ENCODE measurements at places on chromosomes 1 and 21.

- DNase-seq, result peak; percentile 16
Observed at GRCh38 chr1:244435562-244436205, 16.0 kb downstream of the ADSS2 start.

- DNase-seq, result no peak
Observed at GRCh38 chr1:93171549-93172034, 8.6 kb downstream of the TMED5 start.

- DNase-seq, result no peak
Observed at GRCh38 chr1:212127221-212127620, 91.7 kb downstream of the DTL start.

DNA sequence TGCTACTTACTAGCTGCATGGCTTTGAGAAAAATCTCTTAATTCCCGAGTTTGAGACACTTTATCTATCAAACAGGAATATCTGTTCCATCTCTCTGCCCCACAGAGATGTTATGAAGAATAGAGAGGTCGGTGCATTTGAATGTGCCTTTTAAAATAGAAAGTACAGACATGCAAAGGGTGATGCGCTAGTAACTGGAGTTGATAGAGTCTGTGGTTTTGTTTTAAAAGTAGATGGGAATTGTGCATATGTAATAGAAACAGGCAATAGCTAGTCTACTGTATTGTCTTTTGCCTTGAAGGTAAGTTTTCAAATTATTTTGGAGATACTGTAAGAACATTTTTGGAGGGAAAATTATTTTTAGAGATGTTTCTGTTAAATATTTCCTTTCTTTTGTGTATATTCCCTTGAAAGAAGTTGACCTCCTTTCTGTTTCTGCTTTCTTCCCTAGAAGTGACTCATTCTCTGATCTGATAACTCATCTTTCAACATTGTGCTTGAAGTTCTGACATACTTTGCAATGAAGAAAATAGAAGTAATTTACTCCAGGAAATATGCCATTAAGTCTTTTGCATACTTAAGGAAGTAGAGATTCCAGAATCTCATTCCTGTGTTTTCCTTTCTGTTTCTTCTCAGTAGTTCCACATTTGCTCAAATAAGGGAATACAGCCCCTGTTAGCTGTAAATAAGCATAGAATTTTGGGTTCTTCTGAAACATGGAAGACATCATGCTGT, 151.6 kb downstream of the SDCCAG8 start:
- peak; percentile 78 for DNase-seq

DNA sequence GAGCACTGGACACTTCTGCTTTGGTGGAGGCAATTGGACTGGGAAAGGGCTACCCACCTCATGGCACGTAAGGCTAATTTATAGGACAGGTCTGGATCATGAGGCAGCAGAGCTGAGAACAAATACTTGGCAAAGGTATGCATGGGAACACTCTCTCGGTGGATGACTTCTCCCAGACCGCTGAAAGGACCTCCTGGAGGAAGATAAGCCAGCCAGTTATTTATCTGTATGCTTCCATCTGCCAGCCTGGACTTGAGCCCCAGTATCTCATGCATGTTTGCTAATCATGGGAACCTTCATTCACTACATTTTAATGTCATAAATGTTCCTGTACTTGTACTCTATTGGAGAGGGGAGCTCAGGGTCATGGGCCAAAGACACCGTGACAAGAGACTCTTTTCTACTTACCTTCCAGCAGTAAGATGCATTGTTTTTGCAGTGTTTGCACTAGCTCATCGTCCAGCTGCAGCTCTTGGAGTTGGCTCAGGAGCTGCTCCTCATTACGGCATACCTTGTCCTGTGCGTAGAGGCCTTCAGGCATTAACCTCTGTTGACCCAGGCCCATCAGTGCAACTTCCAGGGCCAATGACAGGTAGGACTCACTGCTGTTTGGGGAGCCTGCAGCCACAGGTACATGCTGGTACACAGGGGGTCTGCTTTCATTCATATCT, 23.7 kb downstream of the UROD start:
- DNase-seq, result no peak

- peak; percentile 47 for DNase-seq
Observed at GRCh38 chr1:166839600-166840308, 479 bp downstream of the POGK start.

DNA sequence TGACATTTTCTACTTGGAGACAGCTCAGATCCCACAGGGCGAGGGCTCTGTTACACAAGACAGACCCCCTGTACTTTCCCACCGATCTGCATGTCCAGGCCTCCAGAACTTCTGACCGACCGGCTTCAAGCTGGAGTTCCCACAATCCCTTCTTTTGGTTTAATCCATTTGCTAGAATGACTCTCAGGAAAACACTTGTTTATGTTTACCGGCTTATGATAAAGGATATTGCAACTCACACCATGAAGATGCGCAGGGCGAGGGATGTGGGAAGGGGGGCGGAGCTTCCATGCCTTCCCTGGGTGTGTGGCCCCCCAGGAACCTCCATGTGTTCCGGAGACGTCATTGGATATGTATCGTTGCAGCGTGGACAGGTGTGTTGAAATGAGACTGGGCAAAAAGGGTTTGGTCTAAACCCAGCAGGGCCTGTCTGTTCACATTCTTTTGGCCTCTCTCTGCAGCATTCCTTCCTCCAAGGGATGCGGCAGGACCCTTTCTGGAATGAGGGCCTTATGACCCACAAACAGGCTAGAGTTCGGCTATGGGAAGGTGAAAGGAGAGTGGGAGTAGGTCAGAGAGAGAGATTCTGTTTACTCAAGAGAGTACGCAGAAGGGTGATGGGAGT, 7.5 kb upstream of the IGSF5 start:
- DNase-seq, result no peak

DNA sequence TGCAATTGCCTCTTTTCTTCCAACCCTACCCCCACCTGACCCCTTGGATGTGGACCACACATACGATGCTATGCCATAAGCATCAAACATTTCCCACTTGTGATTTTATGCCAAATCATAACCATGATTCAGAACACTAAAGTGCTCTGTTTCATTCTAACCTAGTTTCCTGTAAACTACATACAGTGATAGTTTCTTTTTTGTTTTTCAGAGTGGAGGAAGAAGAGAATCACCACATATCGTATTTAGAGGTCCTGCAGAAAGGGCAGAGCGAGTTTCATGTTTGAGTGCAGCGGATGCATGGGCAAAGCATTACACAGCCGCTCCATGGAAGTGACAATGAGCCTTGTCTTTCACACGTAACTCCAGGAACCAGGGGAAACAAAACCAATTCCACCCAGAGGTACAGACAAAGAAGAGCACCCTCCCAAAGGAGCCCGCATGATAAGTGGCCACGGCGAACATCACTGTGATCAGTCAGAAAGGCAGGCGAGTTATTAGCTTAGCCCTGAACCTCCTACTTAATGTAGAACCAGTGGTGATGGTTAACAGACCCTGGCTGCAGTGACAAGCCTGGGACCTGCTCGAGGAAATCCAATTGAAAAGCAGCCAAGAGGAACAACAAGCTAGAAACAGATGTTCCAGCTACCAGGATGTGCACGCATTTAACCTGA, 64.0 kb upstream of the ZNF281 start:
- no peak for DNase-seq

GRCh38 chr1:35691080-35691479, 27.6 kb downstream of the C1orf216 start:
- DNase-seq, result no peak

DNA sequence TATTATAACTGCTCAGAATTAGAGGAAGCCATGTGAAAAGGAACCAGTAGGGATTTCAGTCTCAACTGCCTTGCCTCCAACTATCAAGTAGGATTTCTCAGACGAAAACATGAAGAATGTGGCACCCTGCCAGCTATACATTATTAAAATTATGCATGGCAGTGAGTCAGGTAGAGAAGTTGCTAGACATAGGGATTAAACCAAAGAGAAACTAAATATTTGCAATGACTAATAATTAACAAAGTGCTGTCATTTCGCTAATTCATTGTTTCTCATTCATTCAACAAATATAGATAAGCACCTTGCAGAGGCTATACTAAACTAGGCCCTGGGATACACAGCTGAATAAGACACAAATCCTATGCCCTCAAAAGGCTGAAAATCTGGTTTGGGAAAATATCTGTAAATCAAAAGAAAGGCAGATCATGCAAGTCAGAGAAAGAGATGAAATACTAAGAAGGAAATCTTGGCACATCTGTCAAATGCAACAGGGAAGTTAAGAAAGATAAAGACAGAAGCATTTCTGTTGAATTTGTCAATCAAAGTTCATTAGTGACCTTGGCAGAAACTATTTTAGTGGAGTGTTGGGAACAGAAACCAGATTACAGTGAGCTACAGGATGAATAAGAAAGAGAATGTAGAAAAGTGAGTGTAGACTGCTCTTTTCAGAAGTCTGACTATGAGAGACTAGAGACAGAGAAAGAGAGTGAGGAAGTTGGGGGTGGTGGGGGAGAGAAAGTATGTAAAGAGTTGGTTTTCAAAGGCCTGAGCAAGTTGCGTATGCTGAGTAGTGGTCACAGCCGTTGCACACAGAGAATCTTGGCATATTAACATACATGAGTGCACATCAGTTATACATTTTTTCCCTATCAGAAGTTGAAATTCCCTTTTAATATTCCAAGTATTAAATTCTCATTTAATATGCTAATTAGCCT, 14.7 kb upstream of the NBPF11 start:
- peak; percentile 23 for DNase-seq

GRCh38 chr1:165891111-165891860, 63.9 kb downstream of the UCK2 start:
- no peak for DNase-seq

- peak; percentile 4 for DNase-seq
Observed at GRCh38 chr1:115506924-115507589, 134.7 kb upstream of the VANGL1 start.

GRCh38 chr1:17546946-17547670, 7.6 kb downstream of the ARHGEF10L start:
- DNase-seq, result no peak

DNA sequence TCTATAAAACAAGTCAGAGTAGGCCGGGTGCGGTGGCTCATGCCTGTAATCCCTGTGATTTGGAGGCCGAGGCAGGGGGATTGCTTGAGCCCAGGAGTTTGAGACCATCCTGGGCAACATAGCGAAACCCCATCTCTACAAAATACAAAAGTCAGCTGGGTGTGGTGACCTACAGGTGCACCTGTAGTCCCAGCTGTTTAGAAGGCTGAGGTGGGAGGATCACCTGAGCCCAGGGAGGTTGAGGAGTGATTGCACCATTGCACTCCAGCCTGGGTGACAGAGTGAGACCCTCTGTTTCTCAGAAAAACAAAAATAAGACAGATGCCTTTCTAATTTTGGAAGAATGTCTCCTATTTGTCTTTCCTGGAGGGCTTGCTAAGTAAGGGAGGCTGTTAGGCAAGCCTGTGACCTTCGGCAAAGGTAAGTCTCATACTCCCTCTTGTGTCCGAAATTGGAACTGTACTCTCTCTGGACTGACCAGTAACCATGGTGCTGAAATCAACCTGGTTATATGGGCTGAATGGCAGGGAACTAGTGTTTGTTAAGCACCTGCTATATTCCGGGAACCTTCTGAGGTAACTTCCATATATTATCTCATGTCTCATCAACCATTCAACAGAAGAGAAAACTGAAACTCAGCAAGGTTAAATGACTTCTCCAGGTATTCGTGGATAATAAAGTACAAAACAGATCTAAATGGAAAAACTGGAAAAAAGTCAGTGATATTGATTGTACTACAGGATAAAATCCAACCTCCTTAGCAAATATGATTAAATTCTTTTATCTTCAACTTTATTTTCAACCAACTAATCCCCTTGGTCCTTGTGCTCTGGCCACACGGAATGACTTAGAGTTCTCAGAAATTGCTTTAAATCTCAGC, 11.8 kb upstream of the RAB3B start:
- peak; percentile 95 for DNase-seq

DNA sequence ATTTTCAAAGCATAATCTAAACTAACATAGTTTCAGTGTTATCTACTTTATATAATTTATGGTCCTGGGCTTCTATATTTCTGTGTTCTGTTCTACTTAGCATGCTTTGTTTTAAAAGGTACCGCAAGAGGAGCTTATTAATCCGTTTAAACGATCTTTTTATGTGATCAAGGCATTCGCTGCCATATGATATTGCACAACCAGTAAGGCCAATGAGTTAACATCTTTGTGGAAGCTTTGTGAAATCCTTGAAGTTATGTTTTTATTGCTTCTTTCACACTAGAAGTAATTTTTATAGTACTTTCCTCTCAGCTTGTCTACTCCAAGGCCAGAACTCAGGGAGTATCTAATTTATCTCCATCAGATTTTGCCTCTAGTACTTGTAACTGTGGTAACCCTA, 8.9 kb downstream of the LRRC8C start:
- peak; percentile 31 for DNase-seq

DNA sequence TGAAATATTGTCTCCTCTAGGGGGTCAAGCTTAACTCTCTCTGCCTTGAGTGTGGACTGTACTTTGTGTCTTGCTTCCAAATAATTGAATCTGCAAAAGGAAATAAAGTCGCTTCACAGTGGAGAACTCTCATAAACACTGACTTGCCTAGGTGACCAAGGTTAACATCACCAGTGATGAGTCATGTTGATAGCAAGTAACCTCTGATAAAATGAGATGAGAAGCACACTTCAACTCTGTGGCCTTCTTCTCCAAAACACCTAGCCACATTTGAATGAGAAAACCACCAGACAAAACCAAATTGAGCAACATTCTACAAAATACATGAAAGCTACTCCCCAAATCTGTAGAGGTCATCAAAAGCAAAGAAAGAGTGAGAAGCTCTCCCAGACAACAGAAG, 37.6 kb downstream of the PDE4B start:
- DNase-seq, result no peak

DNA sequence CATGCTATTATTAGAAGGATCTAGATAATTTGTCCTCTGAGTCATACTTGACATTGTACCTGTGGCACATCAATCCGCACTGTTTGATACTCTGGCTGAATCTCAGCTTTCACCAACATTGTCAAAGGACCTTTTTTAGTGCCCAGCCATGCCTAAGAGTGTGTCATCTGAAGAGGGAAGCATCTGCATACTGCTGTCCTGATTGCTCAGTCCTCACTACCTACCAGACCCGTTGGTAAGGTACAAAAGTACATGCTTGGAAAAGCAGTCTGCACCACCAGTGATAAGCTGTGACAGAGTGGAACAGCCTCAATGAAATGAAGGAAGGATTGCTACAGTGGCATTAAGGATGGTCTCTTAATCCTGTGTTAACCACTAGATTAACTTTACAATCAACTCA, 17.1 kb downstream of the SYNC start:
- DNase-seq, result no peak

GRCh38 chr21:42607102-42607501, 46.3 kb upstream of the PDE9A start:
- DNase-seq, result no peak

GRCh38 chr1:66505671-66506392, 28.1 kb upstream of the SGIP1 start:
- no peak for DNase-seq

Data from suppressor macrophage treated with lipopolysaccharide for 4 hours (primary cell).